ENCODE measurements at places on chromosomes 3 and 15. TPM values are rescaled to one million over a fixed set of nuclear protein-coding genes. Genes with fewer than 3 reads are reported as not detected.

GRCh38 chr3:153670577-153670976, 450.6 kb upstream of the ARHGEF26 start:
- no peak for DNase-seq

DNA sequence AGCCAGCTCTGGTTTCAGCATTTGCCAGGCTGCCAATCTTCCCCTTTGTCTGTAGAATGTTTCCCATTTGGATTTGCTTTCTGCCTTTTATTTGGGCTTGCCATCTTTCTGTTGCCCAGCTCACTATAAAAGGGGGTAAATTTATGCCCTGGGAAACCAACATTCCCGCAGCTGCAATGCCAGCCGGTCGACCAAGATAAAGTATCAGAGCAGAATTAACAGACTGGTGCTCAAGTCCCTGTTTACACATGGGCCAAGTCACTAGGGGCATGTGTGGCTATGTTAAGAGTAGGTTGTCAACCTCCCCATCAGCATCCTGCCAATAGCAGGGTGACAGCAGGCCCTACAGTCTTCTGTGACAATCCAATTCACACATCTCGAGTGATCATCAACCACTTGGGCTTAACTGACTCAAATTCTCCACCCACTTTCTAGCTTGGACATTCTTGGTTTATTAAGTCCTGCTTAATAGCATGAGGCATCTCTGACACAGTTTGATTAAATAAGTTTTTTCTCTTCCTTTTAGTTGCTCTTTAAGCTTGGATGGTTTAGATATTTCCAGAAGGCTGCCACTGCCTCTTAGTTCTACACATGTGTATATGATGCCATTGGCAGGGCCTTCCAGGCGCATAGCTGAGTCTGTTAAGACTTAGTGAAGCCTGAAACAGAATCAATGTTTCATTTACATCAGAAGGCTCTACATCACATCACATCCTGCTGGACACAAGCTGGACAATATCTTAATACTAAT, 24.1 kb upstream of the VEPH1 start:
- DNase-seq, result no peak

DNA sequence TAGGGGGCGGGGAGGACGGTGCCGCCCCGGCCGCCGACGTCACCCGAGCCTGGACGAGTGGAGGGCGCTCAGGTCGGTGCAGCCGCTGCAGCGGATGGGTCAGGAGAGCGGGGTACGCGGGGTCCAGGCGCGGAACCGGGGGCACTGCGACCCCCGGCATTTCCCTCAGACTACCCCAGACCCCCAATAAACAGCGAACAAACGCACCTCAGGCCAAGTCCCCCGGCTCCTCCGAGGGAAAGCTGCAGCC, 78.9 kb downstream of the IQSEC1 start:
- DNase-seq, result no peak

ADGRG7 gene
- not detected for total RNA-seq

EXD1 gene
- not detected for total RNA-seq

DNA sequence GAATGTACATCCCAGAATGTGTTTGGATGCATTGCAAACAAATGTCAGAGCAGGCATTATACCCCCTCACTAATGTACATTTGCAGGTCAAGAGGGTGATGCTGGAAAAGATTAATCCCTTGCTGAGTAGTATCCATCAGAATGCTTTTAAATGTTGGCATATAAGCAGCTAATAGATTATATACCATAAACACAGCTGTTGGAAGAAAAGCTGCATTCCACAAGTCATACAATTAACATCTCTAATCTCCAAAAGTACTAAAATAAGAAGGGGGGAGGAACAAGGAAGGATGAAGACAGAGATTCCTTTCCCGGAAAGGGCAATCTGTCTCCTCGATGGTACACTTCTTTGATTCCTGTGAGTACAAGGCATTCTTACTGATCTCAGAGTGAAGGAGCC, 445.7 kb upstream of the CDIN1 start:
- DNase-seq, result no peak

DNA sequence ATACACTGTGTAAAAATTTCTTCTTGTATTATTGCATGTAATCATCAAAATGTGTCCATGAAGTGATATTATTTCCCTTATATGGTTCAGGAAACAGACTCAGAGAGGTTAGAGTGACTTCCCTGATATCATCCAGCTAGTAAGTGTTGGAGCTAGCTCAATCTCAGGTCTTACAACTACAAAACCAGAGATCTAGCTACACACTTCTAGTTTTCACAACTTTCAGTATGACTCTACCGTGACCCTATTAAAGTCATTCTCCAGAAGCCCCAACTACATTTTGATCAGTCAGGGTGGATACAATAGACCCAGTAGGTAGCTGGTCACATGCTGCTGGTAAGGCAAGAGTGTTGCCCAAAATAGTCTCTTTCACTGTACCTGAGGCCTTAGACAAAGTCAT, 165.3 kb downstream of the GOLIM4 start:
- no peak for DNase-seq

- no peak for DNase-seq
Observed at GRCh38 chr15:100332721-100333120, 9.1 kb downstream of the ADAMTS17 start.
